ENCODE measurements at places on chromosomes 1 and 21.

DNA sequence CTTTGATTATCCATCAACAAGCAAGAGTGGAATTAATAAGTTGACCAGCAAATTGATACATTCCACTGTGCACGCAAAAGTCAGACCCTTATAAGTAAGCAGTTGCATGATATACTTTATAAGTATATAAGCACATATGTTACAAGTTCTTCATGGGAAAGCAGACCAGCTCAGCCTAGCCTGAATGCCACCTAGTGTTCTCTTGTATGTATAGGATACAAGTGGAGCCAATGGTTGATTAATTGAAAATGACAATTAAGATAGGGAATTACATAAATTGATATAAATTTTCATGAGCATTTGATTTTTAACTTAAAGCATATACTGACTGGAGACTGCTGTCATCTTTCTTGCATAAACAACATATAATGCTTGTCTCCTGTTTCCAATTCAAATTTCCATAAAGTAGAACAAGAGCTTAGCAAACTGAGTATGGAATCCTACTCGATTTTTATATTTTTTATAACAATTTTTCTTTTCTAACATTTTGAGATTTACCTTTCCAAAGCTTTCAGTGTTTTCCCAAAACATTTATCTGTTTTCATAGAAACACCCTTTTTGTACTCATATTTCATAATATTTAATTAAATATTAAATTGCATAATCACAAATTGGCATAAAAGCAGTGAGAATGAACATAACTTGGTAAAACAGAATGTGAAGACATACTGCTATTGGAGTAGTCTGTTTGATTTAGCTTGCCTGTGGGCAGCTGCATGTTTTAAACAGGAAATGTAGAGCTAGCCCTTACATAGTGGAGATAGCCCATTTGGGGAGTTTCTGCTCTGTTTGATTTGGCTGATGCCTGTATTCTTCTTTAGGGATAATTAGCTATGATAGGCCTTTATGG lies 62.8 kb downstream of the MAGI3 start:
- DNase-seq = no peak

DNA sequence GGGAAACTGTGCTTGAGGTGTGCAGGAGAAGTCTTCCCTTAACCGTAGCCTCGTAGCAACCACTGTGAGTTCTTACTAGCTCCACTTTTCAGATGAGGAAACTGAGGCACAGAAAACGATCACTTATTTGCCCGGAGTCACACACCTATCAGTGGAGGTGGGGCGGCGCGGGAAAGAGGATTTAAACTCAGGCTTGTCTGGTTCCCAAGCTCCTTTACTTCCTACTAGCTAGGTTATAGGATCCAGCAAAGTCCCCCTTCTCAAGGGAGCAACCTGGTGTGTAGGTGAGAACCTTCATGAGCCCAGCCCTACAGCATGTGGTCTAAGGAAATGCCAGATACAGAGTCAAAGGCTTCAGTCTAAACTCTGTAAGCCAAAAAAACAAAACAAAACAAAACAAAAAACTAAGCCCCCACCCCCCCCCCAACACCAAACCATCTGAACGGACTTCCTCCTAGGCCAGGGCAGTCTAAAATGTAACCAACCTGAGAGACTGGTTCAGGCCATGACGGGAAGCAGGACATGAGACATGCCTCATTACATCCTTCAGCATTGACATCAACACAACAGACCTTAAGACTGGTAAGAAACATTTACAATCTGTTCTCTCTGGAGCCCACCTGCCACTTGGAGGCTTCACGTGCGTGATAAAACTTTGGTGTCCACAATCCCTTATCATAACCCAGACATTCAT lies 709 bp upstream of the FBXO42 start:
- no peak for DNase-seq

DNA sequence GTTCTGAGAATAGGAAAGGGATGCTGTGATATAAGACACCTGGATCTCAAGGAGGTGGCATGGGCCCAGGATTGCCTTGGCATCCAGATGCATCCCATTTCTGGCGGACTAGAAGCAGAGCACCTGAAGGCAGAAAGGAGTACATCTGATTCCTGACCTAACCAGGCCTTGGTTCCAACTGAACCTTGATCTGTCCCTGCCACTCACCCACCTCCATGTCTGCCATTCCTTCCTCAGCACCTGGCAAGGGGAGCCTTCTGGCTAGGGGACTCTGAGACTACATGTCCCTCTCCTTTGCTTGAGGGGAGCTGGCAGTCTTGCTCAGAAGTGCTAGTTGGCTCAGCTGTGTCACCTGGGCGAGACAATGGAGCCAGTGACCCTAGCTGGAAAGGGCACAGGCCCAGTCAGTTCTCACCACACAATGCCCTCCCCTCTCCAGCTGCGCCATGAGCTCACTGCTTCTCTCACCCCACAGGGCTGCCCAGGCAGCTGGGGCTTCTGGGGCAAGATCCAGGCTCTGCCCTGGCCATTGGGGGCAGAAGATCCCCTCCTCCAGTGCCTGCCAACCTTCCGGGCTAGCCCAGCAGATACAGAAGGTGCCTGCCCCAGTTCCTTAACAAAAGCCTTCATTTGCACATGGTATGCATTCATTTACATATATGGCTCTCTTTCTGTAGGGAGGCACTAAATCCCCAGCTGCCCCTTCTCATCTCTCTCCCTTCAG lies 2.9 kb downstream of the IGSF8 start:
- no peak for DNase-seq

- no peak for DNase-seq
Observed at GRCh38 chr1:7026169-7026568, 240.9 kb downstream of the CAMTA1 start.

GRCh38 chr1:61361931-61362330 lies 279.6 kb downstream of the NFIA start:
- no peak for DNase-seq

DNA sequence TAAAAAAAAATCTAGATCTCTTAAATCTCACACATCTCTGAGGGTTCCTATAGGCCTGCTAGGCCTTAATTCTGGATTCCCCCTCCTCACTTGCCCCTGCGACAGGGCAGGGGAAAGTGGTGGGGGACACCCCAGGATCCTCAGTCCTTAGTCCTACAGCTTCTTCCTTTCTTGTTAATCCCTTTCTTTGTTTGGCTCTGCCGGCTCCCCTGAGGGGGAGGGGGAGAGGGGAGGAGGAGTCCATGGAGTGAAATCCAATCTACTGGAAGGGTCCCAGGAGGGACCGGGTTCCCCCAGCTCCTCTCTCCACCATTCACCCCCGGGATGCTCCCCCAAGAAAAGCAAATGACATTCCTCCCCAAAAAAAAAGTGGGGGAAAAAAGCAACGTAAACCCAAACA lies 8.5 kb downstream of the MEX3A start:
- DNase-seq = no peak

GRCh38 chr1:3610527-3611169 lies 660 bp downstream of the MEGF6 start:
- DNase-seq = no peak

- DNase-seq = no peak
Observed at GRCh38 chr1:70948396-70949017, 99.1 kb downstream of the PTGER3 start.
